Ovary (tissue), 10 donors: ENCODE measurements at places on chromosomes 2 and 18.

- no peak for DNase-seq
Observed at GRCh38 chr2:180456801-180457200, 449.7 kb upstream of the CWC22 start.

- DNase-seq = no peak
Observed at GRCh38 chr2:201242571-201243277, 17.6 kb upstream of the CASP8 start.

DNA sequence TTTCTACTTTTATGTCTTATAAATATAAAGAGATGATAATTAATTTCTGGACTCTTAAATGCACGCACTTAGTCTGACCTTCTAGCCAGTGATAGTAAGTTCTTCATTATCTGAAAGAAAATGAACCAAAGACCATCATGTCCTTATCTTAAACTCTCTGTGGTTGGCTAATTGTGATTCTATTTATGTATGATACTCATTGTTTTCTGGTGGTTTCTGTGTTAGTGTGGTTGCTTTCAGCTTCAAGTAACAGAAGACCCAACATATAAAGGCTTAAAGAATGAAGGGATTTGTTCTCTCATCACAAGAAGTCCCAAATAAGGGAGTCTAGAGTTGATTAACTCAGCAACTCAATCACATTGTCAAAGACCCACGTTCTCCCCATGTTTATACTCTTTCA lies 225.2 kb upstream of the TANK start:
- no peak for DNase-seq

- DNase-seq = no peak
Observed at GRCh38 chr2:85318222-85319074, 9.3 kb downstream of the TGOLN2 start.

- no peak for DNase-seq
Observed at GRCh38 chr2:199543606-199544172, 86.0 kb upstream of the SATB2 start.

DNA sequence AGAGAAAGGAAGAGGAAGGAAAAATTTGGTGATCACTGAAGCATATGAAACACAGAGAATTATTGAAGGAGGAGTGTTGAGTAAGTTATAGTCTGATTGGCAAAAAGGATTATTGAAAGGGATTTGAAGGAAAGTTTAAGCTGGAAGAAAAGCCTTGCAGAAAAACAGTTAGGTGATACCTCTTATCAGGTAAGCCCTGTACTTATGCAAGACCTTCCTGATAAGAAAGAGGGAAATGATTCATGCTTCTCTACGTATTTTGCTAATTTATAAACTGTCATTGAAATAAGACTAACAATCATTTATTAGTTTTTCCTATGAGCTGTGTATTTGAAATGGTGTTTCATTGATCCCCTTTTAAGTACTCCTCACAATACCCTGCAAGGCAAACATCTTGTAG lies 793.9 kb upstream of the NRXN1 start:
- no peak for DNase-seq

GRCh38 chr2:1136846-1137245 lies 186.2 kb downstream of the SNTG2 start:
- DNase-seq = no peak

DNA sequence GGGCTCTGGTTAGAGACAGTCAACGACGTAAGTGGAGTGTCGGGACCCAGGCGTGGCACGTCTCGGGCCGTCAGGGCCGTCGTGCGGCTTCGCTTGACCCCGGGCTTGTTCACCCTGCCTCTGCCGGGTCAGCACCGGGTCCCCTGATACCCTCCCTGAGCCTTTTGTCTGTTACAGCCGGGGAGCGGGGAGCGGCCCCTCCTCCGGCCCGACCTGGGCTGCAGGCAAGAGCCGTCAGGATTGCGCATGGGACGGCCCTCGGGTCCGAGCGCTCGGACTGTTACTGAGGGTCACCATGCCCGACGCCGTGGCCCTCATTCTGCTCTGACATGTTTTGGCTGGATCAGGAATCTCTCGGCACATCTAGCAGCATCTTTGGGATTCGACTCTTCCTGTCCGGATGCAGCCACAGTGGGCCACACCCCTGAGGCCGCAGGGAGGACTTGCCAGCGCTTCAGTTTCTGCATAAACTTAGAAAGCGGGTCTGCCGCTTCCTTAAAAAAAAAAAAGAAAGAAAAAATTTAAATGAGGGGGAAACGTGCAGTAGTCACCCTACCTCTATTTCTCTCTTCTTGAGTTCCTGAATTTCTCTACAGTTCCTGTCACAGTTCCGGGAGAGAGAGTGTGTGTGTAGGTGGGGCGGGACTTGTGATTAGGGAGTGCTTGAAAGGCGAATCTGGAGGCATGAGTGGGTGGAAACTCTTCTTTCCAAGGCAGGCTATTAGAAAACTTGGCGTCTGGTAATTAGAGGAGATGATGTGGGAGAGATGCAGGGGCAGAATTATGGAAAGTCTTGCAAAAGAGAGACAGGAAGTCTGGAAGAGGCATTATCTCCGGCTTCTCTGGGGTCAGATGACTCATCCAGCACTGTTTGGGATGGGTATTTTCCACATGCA lies 909 bp downstream of the TMEM87B start:
- peak; percentile 80 for DNase-seq

- peak; percentile 4 for DNase-seq
Observed at GRCh38 chr2:239382384-239382880, 18.4 kb downstream of the HDAC4 start.

DNA sequence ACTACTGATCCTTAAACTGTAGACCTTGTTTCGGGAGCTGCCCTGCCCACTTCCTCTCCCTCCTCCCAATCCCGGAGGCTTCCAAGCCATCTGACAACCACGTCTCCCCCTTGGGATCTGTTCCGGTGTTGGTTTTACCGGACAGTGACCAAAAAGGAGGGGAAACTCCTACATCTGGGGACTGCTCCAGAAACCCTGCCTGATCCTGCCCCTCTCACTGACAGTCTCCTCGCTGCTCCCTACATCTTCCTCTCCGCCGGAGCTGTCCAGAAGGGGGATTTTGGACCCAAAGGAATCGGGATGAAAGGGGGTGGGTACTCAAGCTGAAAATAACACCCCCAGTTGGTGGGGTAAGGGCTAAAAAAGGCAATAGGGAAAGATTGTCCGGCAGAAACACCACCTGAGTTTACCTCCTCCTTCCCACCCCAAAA lies 1.5 kb downstream of the INO80D start:
- peak; percentile 62 for DNase-seq
